ENCODE measurements at places on chromosomes 16 and 17.

DNA sequence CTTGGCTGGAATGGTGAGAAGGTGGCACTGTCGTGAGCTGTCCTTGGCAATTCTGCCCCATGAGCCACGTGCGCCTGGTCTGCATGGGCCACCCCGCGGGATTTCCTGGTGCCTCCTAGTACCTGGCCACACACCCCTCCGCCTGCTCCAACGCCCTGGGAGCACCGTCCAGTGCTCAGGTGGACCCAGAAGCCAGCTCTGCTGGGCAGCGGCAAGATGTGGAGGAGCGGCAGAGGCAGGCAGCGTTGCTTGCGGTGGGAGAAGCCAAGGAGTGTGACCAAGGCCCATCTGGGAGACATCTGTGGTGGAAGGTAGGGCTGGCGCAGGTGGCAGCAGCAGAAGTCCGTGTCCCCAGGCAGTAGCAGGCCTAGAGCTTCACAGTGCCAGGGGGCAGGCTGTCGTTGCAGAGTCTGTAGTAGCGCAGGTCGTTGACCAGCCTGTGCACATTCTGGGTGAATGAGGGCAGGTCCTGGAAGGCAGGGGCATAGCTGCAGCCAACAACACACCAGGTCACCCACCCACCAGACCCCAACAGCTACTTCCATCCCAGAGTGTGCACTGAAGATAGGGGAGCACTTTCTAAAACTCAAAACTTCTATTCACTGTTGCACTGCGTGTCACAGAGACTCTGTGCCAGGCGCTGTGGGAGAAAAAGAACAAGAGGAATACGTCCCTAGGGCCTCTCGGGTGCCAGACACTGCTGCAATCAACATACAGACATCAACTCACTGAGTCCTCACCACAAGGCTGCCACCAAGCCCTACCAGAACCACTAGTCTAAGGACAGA lies 34.9 kb upstream of the GSG1L start:
- DNase-seq = no peak

DNA sequence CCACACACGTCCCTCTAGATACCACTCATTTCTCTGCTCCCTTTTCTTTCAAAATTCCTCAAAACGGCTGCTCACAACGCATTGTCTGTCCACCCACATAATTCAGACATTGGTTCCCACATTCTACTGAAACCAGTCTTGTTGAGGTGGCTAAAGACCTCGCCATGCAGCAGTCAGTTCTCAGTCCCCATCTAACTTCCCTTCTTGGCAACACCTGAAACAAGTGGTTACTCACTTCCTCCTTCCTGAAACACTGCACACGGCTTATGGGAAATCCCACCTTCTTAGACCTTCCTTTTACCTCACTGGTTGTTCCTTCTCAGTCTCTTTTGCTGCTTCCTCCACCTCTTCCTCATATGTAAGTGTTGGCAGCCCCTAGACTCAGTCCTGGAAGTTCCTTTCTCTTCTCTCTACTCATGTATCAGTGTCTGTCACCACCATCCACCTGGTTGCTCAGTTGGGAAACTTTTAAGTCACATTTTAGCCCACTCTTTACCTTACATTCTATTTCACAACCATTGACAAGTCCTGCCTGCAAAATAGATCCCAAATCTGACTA lies 277.1 kb downstream of the CEP112 start:
- DNase-seq = no peak

- no peak for DNase-seq
These were observed 58.5 kb downstream of the ADAMTS18 start for GRCh38 chr16:77376358-77376757.

DNA sequence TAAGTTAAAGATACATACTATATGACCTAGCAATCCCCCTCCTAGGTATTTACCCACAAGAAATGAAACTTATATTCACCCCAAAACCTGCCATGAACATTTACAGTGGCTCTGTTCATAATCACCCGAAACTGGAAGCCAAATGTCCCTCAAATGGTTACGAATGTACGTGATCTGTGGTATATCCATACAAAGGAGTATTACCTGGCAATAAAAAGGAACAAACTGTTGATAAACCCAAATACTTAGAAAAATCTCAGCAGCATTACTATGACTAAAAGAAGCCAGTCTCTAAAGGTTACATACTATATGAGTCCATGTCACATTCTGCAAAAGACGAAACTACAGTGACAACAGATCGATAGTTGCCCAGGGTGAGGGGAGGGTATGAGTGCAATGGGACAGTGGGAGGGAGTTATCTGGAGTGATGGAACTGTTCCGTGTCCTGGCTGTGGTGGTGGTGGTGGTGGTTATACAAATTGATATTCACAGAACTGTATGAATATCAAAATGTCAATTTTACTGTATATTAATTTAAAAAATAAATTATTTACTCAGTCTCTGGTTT lies 9.4 kb downstream of the ZNF652 start:
- no peak for DNase-seq

GRCh38 chr17:8345052-8345690 lies 5.5 kb downstream of the ODF4 start:
- no peak for DNase-seq

GRCh38 chr16:74608944-74609343 lies 2.0 kb upstream of the GLG1 start:
- DNase-seq = peak; percentile 53

DNA sequence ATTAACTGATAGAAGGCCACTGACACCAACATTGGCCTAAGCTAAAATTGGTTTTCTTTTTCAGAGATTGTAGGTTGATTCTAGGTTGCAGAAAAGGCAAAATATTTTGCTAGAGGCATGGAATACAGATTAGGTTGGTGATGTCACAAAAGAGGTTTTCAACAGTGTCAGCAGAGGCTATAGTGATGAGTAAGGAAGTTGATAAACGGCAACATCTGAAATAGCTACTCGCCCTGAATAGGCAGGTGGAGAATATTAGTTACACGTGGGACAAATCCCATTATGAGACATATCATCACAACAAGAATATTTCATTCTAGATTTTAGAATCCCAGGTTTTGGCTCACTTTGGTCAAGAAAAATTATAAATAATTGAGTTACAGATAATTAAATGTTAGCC lies 1.5 kb upstream of the TOM1L1 start:
- no peak for DNase-seq

- peak; percentile 62 for DNase-seq
These were observed 1.8 kb upstream of the RBFOX3 start for GRCh38 chr17:79612468-79613194.

DNA sequence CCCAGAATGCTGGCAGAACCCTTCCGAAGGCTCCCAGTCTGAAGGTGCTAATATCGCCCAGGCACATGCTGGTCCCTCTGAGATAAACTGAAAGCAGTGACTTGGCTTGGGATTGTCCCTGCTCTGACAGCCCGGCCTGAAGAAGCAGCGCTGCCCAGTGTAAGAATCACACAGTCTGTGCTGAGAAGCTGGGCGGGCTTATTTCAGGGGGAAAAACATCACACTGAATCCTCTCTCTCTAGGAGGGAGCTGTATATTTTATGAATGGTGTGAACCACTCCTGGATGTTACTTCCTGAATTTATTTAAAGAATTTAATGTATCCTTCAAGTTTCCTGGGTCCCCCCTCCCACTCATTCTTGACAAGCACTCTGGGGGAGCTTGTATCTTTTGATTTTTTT lies 36.3 kb downstream of the GAS7 start:
- DNase-seq = no peak

GRCh38 chr17:30292286-30292858 lies 628 bp upstream of the BLMH start:
- DNase-seq = no peak

GRCh38 chr16:20768121-20768520 lies 4.3 kb downstream of the ACSM3 start:
- DNase-seq = no peak

DNA sequence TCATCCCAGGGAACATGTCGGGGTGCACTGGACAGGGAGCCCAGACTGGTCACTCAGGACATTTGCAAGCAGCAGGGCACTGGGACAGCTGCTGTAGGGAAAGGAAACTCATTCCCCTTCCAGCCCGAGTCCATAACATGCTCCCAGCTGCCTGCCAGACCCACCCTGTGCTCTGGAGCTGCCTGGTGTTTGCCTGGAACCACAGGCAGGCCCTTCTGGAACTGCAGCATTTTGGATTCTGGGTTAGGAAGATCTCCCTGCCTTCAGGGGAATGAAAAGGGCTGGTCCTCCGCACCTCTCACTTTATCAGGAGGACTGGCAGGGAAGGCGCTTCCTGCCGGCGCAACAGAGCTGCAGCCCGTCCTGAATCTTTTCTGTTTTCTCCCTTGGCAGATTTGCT lies 41.2 kb downstream of the MEAK7 start:
- no peak for DNase-seq

Data from activated CD4-positive, alpha-beta memory T cell treated with anti-CD3 and anti-CD28 coated beads, Interleukin-2, amount 10 ng/mL, durations not matched to agents 7 days and 5 days (primary cell).